ENCODE measurements at places on chromosomes 16 and 17.

GRCh38 chr17:57670769-57671569, 74.1 kb downstream of the CCDC182 start:
- DNase-seq = no peak

GRCh38 chr17:4522661-4523060, 24.0 kb downstream of the SPNS2 start:
- DNase-seq = no peak

GRCh38 chr16:4200000-4200780, 41.7 kb downstream of the SRL start:
- peak; percentile 32 for DNase-seq

- no peak for DNase-seq
These were observed 41.3 kb upstream of the ACSF3 start for GRCh38 chr16:89052191-89052889.

DNA sequence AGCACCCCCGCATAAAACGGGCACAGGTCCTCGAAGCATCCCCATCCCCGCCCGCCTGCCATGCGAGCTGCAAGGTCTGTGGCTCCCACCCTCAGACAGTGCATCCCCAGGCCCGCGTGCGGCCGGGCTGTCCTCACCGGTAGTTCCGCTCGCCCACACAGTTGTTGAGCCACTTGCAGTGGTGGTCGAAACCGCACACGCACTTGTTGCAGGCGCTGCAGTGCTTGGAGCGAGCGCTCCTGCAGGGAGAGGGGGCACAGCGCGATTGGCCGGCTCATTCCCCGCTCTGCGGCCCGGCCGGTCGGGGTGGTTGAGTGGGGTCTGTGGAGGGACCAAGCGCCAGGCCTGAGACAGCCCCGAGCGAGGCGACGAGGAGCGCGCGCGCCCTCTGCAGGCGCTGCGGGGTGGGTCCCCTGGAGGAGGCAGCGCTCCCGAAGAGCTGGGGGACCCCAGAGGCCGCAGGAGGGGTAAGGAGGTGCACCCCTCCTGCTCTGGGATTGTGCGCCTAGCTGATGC, 6.0 kb upstream of the TPPP3 start:
- no peak for DNase-seq

DNA sequence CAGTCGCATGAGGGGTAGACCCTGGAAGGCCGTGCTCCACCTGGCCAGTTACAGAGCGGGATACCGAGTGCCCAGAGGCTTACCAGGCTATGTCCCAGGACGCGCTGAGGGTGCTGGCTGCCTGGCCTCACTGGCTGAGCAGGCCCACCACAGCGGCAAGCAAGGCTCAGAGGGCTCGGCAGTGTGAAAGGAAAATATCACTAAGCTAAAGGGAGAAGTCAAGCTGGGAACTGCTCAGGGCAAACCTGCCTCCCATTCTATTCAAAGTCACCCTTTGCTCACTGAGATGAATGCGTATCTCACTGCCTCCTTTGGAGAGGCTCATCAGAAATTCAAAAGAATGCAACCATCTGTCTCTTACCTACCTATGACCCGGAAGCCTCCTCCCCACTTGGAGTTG, 37.4 kb downstream of the CCDC57 start:
- no peak for DNase-seq

- no peak for DNase-seq
These were observed 63.9 kb downstream of the NXN start for GRCh38 chr17:915538-916201.

GRCh38 chr16:3792472-3793012, 75.2 kb upstream of the TRAP1 start:
- no peak for DNase-seq

GRCh38 chr16:53944025-53944424, 240.1 kb downstream of the FTO start:
- no peak for DNase-seq

GRCh38 chr17:62995377-62995885, 29.4 kb downstream of the TANC2 start:
- DNase-seq = no peak

DNA sequence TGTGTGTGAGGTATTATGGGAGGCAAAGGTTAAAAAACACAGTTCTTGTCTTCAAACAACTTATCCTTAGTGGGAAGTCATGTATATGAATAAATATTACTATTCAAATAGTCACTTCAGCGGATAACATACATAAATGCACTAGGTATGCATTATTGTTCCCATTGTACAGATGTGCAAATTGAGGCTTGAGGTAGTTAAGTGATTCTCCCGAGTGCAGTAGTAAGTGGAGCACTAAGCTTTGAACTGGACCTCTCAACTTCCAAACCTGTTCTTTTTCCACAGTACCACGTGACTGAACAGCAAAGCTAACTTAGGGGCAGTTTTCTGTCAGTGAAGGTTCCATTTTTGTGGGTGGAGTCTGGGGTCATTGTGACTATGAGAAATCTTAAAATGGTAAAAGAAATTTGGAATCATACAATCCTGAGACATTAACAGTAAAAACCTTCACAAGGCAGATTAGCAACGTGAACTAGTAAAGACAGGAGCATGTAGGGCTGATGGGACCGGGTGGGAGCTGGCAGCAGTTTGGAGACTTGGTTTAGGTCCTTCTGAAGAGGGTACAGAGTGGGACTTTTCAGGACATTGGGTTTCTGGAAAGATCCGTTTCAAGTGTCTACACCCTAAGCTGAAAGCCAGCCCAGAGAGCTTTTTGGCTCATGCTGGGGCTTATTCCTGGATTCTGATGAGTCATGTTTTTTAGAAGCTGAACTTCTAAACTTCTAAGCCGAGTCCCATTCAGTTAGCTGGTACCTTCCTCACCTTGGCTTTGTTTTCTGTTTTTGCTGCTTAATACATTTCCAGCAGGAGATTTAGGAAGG, 204.9 kb downstream of the PRKCA start:
- DNase-seq = no peak

GRCh38 chr16:83624429-83625120, 183.2 kb upstream of the HSBP1 start:
- DNase-seq = no peak

- DNase-seq = peak; percentile 72
These were observed at the start of gene NATD1 for GRCh38 chr17:21252796-21253645. Gene NATD1, minus strand, starts transcription at chr17:21253410. Its CDS starts 146 bp downstream, at chr17:21253264.

GRCh38 chr16:30065102-30065942, at the start of gene ALDOA:
Gene ALDOA, plus strand, starts transcription at chr16:30065760. Its CDS starts 1,138 bp downstream, at chr16:30066898.
- DNase-seq = peak; percentile 94

DNA sequence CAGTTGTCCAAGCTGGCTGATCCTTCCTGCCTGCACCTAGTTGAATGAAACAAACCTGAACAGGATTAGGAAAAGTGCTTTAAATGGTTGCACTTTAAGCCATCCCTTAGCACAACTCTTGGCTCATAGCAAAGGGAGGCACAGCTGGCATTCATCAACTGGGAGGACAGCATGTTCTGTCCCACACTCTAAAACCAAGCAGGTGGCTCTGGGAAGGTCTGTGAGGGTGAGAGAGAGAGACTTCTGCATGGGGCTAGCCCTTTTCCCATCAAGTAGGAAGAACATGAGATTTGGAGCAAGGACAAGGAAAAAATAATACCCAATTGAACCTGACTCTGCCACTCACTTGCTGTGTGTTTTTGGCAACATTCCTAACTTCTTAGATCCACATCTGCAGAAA, 140.9 kb upstream of the CCL2 start:
- no peak for DNase-seq

DNA sequence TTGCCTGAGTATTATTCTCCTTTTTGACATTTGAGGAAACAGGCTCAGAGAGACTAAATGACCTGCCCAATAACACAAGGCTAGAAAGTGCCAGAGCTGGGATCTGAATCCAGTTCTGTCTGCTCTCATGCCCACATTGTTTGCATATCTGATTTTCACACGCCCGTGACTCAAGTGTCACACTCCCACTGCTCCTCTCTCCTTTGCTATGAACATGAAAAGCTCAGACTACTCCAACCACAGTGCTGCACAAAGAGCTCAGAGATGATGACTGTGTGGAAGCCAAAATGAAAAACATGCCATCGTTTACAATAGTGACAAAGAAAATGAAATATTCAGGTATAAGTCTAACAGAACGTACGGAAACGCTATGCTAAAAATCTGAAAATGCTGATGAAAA, 107.9 kb downstream of the SMG6 start:
- DNase-seq = no peak

DNA sequence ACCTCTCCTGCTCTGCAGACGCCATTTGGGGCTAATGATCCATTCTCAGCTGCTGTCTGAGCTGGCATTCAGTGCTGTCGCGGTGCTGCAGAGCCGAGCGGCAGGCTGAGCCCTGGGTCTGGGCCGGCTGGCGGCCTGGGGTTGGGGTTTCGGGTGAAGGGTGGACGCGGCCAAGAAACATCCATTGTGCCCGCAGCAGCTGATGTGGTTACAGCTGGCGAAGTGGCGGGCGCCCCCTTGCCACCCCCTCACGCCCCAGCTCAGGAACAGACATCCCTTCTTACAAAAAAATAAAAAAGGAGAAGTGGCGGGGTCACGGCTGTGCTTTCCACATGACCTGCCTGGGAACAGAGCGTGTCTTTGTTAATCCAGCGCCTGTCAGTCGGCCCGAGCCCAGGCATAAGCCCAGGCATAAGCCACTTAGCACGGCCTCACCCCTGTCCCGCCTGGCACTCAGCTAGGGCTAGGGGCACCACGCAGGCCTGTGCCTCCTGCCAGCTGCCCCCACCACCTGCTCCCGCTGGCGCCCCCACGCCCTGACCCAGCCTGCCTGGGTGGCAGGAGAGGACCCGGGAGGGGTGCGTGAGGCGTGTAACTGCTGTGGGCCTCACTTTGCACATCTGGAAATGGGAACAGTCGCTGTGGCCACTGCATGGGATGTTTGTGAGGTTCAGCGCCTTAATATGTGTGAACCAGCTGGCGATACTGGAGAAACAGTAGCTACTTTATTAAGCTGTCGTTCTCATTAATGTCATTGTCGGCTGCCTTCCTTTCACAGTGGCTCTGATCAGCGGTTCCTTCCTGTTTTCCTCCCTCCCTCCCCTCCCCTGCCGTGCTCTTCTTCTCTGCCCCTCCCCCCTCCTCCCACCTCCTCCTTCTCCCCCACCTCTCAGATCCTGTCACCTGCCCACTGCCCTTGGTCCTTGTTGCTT, 197.7 kb upstream of the CIBAR2 start:
- DNase-seq = no peak

- DNase-seq = no peak
These were observed 63.5 kb upstream of the USP7 start for GRCh38 chr16:9027070-9027799.
